HL-60 (cell line): ENCODE measurements at places on chromosomes 2 and 18.

DNA sequence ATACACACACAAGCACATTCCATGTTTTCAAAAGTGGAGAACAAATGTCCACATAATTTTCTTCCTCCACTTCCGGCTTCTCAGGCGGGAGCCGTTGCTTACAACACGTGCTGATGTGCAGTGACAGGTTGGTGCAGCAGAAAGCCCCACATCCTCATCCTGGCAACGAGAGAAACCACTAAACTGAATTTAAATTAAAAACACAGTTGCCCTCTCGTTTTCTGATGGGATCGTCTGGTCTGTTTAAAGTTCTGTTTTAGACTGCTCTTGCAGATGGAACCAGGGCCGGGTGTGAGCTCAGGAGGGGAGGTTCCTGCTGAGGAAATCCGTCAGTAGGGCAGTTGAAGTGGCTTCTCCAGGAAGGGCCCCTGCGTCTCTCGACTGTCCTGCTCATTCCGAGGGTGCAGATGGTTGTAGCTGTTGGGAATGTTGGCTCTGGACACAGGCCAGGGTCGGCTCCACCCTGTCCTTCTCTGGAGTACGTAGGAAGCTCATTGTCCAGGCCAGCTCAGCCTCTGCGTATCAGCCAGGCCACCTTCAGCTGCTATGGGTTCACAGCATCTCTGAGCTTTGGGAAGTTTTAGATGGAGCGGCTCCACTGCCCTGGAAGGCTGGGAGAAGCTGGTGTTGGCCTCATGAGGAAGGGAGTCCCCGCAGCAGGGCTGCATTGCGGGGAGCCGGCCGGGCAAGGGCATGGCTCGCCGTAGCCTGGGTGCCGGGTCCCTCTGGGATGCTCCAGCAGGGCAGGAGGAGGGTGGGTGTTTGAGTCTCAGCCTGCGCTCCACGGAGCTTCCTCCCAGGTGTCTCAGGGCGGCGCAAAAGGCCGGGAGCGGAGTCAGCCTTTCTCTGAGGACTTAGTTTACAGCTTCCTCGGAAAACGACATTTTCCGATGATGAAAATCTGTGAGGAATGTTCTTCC lies 58.3 kb downstream of the NFATC1 start:
- no peak for DNase-seq

GRCh38 chr18:59453468-59453961 lies 94.5 kb upstream of the LMAN1 start:
- no peak for DNase-seq

GRCh38 chr18:24651434-24651833 lies 191.0 kb downstream of the HRH4 start:
- no peak for DNase-seq

GRCh38 chr18:76588601-76589226 lies 93.7 kb upstream of the ZNF516 start:
- no peak for DNase-seq

GRCh38 chr18:9081940-9082339 lies 20.6 kb upstream of the NDUFV2 start:
- DNase-seq: peak; percentile 29

DNA sequence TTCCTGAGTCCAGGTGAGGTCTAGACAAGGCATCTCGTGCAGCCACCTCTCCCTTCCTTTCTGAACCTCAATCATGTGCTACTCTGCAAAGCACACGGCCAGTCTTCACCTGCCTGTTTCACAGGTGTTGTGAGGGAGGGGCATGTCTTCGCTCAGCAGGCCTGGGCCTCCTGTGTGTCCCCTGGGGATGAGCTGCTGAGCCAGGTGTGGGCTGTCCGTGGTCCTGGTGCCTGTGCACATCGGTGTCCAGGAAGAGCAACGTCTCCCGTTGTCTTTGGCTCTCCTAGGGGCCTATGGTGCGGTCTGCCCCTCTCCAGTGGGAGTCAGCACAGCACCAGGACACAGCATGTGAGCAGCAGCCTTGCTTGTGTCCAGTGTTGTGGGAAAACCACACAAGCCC lies 16.7 kb downstream of the ARHGEF4 start:
- DNase-seq: no peak

- no peak for DNase-seq
Observed at GRCh38 chr2:108988076-108988795, 784 bp downstream of the EDAR start.

- DNase-seq: no peak
Observed at GRCh38 chr2:1406434-1406833, 6.8 kb upstream of the TPO start.

- no peak for DNase-seq
Observed at GRCh38 chr2:142040556-142040955, 90.3 kb downstream of the LRP1B start.

DNA sequence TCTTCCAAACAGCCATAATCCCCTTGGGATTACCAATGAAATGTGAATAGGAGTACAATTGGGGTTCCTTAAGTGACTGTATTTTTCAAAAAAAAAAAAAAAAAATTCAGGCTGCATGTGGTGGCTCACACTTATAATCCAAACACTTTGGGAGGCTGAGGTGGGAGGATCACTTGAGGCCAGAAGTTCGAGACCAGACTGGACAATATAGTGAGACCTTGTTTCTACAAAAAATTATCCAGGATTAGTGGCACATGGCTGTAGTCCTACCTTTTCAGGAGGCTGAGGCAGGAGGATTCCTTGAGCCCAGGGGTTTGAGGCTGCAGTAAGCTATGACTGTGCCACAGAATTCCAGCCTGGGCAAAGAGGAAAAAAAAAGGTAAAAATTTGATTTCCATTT lies 189.6 kb upstream of the GATA6 start:
- DNase-seq: no peak

DNA sequence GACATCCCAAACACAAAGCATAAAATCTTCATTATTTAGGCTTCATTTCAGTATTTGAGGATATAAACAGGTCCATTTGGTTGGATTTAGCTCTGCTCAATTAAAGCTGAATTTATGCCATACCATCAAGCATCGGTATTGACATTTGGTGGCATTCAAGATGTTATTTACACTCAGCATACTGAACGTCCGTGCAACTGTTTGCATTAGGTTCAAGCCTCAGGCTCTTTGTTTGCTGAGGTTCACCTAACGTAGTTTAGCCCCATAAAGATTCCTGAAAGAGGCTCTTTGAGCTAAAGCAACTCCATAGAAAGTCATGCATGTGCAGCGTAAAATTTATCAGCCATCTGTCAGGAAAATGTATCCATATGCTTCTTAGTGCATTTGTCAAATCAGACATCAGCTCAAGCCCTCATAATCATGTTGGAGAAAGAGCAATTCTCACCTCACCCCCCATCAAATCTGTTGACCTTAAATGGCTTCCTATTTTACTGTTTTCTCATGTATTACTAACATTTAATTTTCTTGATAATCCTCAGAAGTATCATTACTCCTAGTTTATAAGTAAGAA lies 366.9 kb downstream of the EPHA4 start:
- no peak for DNase-seq

GRCh38 chr18:8951491-8951890 lies 151.0 kb upstream of the NDUFV2 start:
- DNase-seq: no peak

DNA sequence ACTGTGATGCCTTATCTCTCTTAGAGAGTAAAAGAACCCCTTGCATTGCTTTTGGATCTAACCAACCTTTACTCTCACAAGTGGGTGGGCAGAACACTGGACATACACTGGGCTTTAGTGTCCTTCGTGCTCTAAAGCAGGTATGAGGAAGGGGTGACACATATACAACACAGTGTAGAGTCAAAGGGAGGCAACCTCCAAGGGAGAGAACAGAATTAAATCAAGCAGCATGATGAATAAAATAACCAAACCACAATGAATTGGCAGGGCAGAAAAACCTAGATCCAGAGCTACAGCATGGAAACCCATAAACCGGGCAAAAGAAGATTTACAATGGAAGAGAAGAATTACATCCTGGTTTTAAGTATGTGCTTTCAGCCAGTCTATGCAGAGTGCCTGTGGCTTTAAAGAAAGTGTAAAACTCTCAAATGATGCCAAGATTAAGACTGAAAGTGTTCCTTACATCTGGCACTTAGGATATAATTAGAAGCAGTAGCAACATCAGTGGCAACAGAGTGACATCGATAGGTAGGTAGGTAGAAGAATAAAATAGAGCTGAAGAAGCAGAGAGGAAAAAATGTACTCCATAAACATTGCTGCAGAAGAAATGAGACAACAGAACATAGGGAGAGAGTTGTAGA lies 191.7 kb upstream of the ZC3H15 start:
- DNase-seq: no peak

GRCh38 chr2:65355186-65355831 lies 77.1 kb downstream of the SPRED2 start:
- no peak for DNase-seq

DNA sequence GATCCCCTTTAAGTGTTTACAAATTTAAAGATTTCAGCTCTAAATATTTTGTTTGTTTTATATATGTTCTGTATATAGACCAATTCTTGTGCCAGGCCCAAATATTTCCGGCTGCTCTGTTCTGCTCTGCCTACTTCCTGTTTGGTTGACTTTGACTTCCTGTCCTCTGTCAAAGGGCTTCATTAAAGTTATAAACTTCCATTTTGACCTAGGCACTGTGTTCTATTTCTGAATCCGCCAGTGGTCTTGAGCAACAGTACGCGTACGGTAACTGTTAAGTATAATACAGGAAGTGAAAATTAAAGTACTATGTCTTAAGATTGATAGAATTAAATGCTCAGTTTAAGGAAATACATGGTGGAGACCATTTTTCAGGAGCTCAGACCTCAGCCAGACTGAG lies 13.5 kb upstream of the REL start:
- DNase-seq: peak; percentile 80
